T-helper 9 cell (primary cell): ENCODE measurements at places on chromosomes 11 and 22.

GRCh38 chr11:94705891-94706615 is 62.1 kb upstream of the AMOTL1 start:
- DNase-seq: no peak

DNA sequence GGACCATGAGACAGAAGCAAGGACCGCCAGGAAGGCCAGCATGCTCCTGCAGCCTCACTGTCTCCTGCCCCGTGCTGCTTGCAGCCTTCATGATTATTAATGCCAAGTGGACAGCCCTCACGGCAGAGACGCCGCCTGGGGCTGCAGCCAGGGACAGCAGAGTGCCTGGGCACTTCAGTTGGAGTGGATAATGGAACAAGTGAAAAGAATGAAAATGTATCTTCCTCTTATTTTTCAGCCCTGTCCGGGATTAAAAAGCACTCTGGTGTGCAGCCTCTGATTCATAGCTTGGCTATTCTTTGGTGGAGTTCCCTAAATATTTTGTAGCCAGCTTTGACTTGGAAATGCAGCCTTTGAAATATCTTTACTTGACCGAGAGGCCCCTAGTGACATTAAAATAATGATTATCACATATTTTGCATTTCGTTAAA is 1404.2 kb downstream of the BRD1 start:
- DNase-seq: no peak

DNA sequence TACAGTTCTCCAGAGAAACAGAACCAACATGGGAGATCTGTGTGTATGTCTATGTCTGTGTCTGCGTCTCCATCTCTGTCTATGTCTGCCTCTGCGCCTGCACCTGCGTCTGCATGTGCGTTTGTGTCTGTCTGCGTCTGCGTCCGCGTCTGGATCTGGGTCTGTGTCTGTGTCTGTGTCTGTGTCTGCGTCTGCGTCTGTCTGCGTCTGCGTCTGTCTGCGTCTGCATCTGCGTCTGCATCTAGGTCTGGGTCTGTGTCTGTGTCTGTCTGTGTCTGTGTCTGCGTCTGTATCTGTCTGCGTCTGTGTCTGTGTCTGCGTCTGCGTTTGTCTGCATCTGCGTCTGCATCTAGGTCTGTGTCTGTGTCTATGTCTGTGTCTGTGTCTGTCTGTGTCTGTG is 88.4 kb upstream of the SLC22A12 start:
- DNase-seq: no peak

GRCh38 chr11:69552951-69553350 is 71.5 kb downstream of the LINC01488 start:
- no peak for DNase-seq

DNA sequence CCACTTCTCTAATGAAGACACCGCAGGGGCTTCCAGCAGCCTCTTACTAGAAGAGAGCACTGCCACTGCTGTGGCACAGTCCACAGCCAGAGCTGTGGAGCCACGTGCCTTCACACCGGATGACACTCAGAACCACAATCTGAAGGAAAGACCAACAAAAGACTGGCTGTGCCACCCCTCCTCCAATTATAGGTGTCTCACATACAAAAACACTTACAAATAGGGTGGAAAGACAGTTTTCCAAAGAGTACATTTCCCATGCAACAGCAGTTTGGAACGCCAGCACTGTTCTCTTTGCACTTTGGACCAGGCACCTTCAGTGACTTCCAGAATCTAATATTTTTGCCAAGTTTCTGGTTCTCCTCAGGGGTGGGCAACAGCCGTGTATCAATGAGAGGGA is 38.0 kb upstream of the SLC25A1 start:
- no peak for DNase-seq

- no peak for DNase-seq
Observed at GRCh38 chr11:8671193-8671612, 11.3 kb downstream of the TRIM66 start.

- no peak for DNase-seq
Observed at GRCh38 chr22:33789690-33790253, 130.5 kb downstream of the LARGE1 start.

- DNase-seq: no peak
Observed at GRCh38 chr11:57399221-57399620, 8.8 kb upstream of the PRG2 start.

DNA sequence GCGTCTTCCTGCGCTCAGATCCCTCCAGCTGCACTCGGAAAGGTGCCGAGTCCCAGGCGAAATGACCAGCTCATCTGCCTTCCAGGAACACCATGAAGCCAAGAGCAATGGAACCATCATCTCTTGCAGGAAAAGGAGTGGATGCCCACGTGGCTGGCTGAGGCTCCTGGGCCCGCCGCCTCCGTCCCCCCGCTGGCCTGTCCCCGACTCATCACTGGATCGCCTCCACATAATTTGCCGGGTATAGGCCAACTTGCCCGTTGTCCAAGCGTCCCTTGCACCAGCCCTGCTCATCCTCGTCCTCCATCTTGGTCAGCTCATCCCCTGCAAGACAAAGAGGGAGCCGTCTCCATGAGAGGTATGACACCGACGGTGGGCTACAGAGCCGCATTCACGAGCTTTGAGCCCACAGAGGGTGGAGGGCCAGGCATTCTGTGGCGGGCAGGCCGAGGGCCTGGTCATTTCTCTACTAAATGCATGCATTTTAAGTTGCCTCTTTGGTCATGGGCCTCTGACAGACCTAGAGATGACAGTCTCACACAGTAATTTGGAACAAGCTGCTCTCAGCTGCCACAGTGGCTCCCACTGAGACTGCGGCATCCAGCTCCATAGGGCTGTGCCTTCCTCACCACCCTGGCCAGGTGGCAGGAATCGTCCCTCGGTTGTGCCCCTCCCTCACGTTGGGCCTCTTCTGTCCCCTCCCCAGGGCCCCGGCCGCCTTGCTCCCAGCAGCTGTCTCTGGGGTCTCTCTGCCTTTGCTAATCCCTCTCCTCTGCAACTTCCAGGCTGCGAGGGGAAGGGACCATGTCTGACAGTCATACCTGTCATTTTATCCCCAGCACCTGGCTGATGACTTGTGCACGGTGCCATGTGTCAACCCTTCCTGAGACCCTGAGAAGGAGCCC is 14.3 kb upstream of the ARFGAP3 start:
- no peak for DNase-seq

DNA sequence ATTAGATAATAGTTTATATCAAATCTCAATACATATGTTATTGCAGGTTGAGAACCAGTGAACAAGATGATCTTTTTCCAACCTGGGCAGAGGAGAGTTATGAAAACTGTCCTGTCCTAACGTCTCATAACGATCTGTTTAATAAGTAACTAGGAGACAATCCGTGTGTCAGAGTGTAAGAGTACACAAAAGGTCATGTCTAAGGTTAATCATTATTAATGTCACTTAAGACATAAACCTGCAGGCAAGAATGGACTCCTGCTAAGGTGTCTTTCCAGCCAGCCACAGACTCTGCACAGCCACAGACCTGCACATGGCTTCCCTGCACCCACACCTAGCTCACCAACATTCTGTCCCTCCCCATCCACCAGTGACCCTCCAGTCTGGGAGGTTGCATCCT is 10.1 kb downstream of the SLC5A4 start:
- DNase-seq: no peak

GRCh38 chr22:21967693-21968271 is 14.8 kb downstream of the TOP3B start:
- DNase-seq: no peak

GRCh38 chr11:26199331-26200095 is 132.4 kb upstream of the ANO3 start:
- no peak for DNase-seq

DNA sequence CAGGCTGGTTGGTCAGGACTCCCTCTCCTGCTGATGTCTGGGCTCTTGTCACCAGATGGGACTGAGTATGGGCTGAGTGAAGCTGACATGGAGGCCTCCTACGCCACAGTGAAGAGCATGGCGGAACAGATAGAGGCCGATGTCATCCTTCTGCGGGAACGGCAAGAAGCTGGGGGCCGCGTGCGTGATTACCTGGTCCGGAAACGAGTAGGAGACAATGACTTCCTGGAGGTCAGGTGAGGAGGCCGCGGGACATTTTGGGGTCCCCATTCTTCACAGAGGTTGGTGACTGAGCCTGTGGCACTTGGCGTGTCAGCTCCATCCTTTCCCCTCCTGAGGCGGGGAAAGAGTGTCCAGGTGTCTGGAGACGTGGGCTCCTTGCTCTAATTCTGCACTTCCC is 10.1 kb downstream of the GTPBP1 start:
- DNase-seq: no peak

DNA sequence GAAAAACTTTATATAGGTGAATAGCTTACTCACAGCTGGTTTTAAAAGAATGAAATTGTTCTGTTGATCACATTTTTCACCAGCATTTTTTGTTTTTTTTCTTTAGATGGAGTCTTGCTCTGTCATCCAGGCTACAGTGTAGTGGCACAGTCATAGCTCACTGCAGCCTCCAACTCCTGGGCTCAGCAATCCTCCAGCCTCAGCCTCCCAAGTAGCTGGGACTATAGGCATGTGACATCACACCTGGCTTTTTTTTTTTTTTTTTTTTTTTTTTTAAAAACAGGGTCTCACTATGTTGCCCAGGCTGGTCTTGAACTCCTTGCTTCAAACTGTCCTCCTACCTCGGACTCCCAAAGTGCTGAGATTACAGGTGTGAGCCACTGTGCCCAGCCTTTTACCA is 3.6 kb downstream of the PACS1 start:
- DNase-seq: no peak

- DNase-seq: no peak
Observed at GRCh38 chr11:100930185-100930778, 199.3 kb downstream of the PGR start.

GRCh38 chr22:22666307-22667091 is 22.1 kb downstream of the GGTLC2 start:
- no peak for DNase-seq

GRCh38 chr11:116930177-116930576 is 92.8 kb upstream of the APOA1 start:
- peak; percentile 17 for DNase-seq

- DNase-seq: no peak
Observed at GRCh38 chr11:13208921-13209320, 68.7 kb upstream of the BMAL1 start.

DNA sequence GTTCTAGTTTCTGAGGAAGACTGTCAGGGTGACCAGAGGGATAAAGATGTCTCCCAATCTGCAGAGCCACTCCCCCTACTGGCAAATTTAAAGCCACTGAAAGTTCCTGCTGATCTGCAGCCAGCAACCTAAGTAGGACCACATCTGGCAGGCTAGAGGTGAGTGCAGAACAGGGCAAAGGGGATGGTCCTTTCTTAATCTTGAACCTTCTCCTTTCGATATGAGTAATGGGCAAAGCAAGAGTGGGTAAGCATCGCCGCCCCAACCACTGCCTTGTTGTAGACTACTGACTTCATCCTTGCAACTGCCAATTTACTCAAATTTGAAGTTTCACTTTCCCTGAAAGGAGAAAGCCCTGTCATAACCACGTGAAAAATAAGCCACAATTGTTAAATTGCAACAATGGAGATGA is 30.7 kb downstream of the SCUBE2 start:
- DNase-seq: no peak

DNA sequence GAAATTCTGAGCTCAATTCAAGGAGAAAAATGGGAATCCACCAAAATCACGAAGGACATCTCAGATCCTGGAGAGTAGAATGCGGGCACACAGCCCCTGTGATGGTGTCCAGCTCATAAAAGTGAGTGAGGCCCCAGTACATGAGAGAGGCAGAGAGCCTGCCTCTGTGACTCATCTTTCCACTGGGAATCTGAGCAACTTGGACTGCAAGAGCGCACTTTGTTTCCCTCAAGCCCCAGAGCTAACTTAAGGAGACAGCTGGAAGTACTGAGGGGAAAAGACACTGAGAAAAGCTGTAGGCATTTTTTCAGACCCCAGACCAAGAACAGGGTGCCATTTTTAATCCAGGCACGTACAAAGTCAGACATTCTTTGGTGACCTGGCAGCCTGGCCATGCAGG is 273.7 kb downstream of the C11orf87 start:
- no peak for DNase-seq

GRCh38 chr11:12319461-12319951 is 57.9 kb upstream of the PARVA start:
- no peak for DNase-seq

GRCh38 chr11:112016088-112016764 is 9.0 kb upstream of the DLAT start:
- DNase-seq: no peak

DNA sequence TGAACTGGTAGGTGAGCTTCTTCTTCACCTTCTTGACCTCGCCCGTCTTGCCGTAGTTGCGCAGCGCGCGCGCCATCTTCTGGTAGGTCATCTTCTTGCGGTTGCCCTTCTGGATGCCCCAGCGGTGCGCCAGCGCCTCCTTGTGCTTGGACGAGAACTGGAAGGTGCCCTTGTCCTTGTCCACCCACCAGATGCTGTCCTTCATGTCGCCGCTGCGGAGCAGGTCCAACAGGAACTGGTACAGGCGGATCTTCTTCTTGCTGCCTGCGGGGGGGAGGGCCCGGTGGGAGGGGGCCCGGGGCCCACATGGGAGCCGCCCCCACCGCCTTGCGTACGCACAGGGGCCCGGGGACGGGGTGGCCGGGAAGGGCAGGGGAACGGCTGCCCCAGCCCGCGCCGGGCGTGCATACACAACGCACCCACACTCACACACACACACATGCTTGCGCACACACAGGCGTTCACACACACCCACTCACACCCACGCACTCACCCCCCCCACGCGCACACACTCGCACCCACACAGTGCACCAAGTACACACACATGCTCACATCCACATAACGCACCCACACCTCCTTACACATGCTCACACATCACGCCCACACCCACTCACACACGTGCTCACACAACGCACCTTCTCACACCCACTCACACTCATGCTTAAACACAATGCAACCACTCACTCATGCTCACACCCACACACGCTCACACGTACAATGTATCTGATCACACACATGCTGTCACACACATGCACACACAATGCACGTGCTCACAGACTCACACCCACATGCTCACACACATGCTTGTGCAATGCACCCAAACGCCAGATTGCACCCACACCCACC is 3.0 kb upstream of the MYBPC3 start:
- DNase-seq: no peak

GRCh38 chr11:114293201-114293711 is 2.9 kb upstream of the NNMT start:
- DNase-seq: no peak

DNA sequence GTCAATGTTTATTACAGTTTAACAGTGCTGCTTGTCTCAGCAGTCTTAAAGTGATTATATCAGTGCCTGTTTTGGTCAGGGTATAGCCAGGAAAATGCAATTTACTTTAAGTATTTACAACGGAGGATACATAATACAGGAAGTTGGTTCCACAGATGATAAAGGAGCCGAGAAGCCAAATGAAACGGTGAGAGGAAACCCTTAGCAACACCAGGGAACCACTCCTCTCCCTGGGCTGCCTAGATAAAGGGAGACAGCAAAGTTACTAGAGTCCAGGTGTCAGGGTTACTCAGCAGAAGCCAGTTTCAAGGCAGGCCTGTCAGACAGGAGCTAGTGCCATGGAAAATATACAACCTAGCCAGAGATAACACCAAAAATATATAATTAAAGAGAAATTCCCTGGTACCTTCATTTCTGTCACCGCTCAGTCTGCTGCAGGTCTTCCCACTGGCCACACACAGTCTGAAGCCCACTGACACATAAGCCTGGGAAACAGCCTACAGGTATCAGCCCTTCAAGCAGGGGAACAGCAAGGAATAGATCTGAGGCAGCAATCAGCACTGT is 55.5 kb downstream of the FAM76B start:
- no peak for DNase-seq

GRCh38 chr22:44600207-44600785 is 101.7 kb upstream of the PRR5 start:
- no peak for DNase-seq
